ENCODE measurements at places on chromosomes 3 and 15.
A peak's percentile ranks its signal among the peaks of the same experiment; 100 is the strongest.

DNA sequence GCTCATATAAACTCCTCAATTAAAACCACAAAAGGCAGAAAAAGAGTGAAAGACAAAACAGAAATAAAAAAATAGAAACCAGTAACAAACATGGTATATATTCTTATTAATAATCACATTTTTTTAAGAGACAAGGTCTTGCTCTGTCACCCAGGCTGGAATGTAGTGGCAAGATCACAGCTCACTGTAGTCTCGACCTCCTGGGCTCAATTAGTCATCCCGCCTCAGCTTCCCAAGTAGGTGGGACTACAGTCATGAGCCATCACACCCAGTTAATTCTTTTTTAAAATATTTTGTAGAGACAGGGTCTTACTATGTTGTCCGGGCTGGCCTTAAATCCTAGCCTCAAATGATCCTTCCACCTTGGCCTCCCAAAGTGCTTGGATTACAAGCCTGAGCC is 37.1 kb downstream of the FAM240A start:
- DNase-seq, result no peak

GRCh38 chr15:74664028-74664616 is 31.7 kb downstream of the EDC3 start:
- no peak for DNase-seq

DNA sequence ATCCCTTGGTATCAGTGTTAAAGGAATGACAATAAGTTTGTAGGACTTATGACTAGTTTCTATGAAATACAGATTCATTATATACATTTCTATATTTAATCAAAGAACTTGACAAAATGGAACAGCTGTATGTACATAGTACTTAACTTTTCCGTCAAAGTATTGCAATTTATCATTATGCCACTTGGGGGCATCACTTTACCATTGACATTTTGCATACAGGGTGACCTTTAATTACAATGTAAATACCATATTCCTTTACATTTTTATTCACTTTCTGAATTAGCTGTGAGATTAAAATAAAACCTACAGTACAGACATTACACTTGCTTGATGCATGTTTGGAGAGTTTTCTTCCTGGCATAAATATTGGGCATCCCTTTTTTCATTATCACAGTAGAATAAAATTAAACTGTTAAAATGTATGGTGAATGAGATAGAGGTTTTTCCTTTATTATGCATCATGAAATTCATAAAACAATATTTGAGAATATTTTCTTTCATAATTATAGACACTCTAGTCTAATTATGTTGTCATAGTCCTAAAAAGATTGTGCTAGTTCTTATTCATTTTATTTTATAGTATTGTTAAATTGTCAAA is 6.9 kb downstream of the NEK11 start:
- DNase-seq, result no peak

- DNase-seq, result no peak
Measured at GRCh38 chr3:154184582-154184981, 63.4 kb downstream of the ARHGEF26 start.

- DNase-seq, result no peak
Measured at GRCh38 chr3:51024121-51024520, 349.4 kb downstream of the DOCK3 start.

DNA sequence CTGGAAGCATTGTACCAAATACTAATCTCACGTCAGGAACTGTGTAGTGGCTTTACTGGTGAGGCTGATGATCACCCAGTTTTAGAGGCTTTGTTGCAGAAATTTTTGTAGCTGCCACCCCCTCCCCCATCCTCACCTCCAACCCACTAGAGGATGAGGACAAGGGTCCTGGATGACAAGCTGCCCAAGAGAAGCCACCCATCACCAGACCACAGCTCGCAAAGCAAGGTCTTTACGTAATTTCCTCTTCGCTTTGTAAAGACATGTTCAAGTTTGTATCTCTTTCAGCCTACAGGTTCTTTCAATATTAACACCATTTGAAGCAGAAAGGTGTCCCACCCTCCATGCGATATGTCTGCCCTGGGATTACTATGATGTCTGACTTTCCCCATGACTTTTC is 74.2 kb downstream of the LDHAL6B start:
- DNase-seq, result no peak

DNA sequence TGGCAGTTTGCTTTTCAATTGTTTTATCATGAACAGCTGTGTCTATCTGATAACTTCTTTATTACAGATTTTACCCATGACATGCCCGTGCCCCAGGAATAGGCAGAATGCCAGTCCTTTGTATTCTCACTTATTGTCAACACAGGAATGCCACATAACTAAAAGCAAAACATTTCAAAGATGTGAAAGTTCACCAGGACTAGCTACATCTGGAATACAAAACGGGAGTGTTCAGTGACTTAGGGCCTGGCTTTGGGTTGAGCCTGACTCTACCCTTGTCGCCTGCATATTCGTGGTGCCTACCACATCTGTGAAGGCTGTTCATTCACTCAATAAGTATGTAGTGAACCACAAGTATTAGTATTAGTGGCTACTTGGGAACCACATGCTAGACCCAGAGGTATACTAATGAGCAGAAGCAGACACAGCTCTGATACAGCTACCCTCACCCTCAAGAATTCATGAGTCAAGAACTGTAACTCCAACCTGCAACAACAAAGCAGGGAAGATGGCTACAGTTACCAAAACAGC is 2.9 kb downstream of the TNFSF10 start:
- DNase-seq, result no peak

DNA sequence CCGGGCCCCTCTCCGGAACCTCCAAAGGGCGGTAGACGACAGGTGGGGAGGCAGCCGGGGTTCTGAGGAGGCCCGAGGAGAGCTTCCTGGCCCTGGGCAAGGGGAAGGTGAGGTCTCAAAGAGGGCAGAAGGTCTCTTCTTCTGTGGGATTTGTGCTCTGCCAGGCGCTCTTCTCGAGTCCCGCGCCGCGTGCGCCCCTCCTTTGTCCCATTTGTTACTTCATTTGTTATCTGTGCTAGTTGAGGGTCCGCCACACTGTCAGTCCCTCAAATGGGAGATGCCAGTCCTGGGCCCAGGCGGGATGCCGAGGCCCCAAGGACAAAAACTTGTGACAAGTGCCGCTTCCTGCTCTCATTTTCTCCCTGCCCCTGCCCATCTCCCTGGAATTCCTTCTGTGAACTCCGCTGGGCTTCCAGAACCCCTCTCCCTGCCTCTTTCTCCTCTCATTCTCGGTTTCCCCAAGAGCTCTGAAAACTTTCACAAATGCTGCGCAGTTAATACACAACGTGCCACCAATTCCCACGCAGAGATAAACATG is 1.5 kb downstream of the ST8SIA2 start:
- no peak for DNase-seq

GRCh38 chr3:84965141-84965540 is 6.4 kb downstream of the CADM2 start:
- DNase-seq, result no peak

GRCh38 chr3:121126033-121126706 is 218.2 kb downstream of the STXBP5L start:
- DNase-seq, result no peak

GRCh38 chr15:29844290-29844903 is 22.1 kb upstream of the TJP1 start:
- DNase-seq, result no peak

DNA sequence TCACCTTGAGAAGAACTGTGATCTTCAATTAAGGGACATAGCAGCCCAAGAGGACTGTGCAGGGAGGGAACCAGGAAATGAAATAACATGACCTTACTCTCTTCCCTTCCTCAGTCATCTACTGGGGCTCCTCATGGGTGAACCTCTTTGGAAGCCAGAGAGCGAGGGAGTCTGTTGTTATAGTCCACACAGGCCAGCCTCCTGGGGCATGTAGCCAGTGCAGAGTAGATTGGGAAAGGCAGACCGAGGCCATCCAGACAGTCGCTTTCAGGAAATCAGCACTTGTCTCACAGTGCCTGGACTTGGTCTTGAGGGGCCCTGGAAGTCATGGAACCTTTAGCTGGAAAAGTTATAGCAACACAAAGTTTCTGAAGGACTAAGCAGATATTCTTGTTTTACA is 6.1 kb downstream of the CRTAP start:
- peak; percentile 34 for DNase-seq

- DNase-seq, result peak; percentile 94
Measured at GRCh38 chr3:123652342-123652984, 67.6 kb upstream of the HACD2 start.

DNA sequence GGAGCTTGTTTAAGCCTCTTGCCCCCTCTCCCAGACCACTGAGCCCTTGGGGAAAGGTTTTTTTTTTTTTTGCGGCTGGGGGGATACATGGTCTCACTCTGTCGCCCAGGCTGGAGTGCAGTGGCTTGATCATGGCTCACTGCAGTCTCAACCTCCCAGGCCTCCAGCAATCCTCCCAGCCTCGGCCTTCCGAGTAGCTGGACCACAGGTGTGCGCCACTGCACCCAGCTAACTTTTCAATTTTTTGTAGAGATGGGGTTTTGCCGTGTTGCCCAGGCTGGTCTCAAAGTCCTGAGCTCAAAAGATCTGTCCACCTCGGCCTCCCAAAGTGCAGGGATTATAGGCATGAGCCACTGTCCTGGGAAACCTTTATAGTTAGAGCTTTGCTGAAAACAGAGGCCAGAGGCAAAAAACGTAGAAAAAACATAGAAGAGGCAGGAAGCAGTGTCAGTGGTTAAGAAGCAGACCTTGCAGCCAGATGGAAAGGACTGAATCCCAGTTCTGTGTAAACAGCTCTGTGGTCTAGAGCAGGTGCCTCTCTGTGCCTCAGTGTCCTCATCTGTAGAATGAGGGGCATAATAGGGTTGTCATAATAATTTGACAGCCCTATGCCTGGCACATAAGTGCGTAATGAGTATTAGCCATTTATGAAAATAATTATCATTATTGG is 33.1 kb downstream of the CMTM7 start:
- peak; percentile 57 for DNase-seq

- no peak for DNase-seq
Measured at GRCh38 chr3:101259485-101260341, 60.7 kb downstream of the IMPG2 start.

GRCh38 chr3:22862111-22862510 is 341.0 kb upstream of the UBE2E2 start:
- DNase-seq, result no peak

DNA sequence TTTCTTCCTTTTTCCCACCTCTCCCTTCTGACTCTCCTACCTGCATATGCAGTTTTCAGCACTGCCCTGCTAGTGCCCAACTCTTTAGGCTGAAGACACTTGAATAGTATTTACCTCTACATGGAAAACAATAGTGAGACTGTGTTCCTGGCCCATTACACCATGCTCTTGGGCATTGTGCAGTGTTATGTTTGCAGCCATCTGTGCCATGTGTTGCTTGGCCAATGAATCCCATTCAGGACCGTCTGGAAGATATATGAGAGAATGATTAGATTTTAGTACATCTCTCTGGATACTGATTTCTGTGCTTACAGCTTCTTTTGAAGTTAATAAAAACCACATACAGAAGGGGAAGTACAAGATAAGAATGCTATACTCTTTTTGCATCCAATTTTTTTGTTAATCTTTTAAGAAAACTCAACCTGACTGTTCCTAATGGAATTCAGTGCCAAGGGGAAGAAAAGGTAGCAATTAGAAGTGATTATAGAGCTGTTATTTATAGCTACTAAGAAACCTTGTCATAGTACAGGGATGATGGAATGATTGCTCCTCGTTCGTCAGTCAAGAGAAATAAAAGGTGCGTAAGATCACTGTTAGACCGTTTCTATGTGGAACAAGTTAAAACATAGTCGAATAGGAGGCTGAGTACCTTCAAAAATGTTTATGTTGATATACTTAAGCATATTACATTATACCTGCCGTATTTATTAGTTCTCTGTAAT is 58.9 kb downstream of the TMEM41A start:
- no peak for DNase-seq

- no peak for DNase-seq
Measured at GRCh38 chr3:168497183-168497582, 401.5 kb upstream of the GOLIM4 start.

GRCh38 chr3:89488800-89489580 is 381.6 kb downstream of the EPHA3 start:
- DNase-seq, result no peak

GRCh38 chr3:53490459-53490968 is 3.9 kb upstream of the CACNA1D start:
- DNase-seq, result no peak

GRCh38 chr15:99712415-99712814 is 20.8 kb downstream of the LYSMD4 start:
- no peak for DNase-seq

- no peak for DNase-seq
Measured at GRCh38 chr3:161600173-161600572, 103.6 kb downstream of the OTOL1 start.

- DNase-seq, result no peak
Measured at GRCh38 chr3:112979244-112979832, 4.4 kb upstream of the CD200R1 start.

GRCh38 chr15:89244574-89244903 is 760 bp downstream of the FANCI start:
- DNase-seq, result no peak

GRCh38 chr3:154602241-154602640 is 172.3 kb upstream of the GPR149 start:
- no peak for DNase-seq

DNA sequence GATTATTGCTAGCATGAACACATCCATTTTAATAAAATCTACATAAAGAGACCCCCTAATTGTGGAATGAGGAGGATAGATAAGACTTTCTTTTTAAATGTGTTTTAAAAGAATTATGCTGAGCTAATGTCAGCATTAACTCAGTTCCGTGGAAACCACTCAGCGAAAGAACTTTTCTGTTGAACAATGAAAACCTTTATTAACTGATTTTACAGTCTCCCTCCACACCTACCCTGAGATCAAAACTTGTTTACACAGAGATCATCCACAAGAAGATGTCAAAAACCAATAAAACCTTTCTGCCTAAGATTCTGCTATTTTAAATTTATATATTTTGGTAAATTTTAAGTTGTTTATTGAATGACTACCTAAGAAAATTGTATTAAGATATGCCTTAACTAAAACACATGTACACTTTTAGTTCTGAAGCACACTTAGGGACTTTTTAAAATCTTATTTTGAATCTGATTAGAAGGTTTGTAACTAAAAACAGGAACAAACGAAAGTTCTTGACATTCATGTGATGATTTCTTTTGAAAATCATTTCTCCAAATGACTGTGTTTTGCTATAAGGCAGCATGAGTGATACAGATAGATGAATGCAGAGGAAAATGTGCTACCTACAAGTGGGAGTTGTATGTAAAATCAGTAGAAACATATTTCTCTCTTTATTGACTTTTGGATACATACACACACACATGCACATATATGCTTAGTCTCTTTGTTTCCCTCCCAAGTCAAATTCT is 369.0 kb downstream of the UNC13C start:
- DNase-seq, result no peak

DNA sequence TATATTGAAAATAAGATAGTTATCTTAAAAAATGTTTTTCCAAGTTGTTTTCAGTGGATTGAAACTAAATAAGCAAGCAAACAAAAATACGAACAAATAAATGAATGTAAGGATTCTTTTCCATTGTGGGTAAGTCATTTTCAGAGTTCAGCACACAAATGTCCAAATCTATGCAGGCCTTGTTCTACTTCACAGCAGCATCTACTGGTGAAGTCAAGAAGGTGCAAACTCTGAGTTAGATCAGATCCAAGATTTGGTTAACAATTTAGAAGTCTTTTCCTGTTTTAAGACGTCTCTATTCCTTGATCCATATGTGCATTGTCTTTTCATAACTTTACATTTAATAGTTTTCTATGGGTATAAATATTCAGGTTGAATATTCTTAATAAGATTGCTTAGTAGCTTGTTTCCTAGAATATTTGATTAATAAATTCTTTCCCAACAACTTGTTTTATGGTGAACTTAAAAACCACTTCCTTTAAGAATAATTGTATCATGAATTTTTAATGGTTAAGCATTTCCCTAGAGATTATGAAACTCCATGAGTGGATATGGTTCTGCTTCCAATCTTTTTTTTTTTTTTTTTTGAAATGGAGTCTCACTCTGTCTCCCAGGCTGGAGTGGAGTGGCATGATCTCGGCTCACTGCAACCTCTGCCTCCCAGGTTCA is 10.5 kb downstream of the PTX3 start:
- DNase-seq, result no peak

Data from osteocyte (in vitro differentiated cells).